Fibroblast of skin of scalp (primary cell): ENCODE measurements at places on chromosomes 7 and 10.

GRCh38 chr10:82396886-82397285 lies 521.9 kb downstream of the NRG3 start:
- DNase-seq = no peak

DNA sequence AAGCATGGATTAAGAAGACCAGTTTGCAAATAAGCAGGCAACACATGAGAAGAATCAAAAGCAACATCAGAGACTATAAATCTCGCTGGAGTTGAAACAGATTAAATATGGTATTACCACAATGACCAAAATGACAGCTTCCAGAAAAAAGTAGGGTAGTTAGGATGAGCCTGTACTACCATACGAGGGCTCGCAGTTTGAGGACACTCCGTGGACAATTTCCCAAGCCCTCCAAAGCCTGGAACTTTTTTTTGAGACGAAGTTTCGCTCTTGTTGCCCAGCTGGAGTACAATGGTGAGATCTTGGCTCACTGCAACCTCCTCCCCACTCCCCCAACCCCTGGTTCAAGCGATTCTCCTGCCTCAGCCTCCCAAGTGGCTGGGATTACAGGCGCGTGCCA lies 1.0 kb downstream of the LRRC17 start:
- DNase-seq = no peak

- peak; percentile 46 for DNase-seq
Observed at GRCh38 chr10:75127471-75127870, 16.0 kb downstream of the SAMD8 start.

DNA sequence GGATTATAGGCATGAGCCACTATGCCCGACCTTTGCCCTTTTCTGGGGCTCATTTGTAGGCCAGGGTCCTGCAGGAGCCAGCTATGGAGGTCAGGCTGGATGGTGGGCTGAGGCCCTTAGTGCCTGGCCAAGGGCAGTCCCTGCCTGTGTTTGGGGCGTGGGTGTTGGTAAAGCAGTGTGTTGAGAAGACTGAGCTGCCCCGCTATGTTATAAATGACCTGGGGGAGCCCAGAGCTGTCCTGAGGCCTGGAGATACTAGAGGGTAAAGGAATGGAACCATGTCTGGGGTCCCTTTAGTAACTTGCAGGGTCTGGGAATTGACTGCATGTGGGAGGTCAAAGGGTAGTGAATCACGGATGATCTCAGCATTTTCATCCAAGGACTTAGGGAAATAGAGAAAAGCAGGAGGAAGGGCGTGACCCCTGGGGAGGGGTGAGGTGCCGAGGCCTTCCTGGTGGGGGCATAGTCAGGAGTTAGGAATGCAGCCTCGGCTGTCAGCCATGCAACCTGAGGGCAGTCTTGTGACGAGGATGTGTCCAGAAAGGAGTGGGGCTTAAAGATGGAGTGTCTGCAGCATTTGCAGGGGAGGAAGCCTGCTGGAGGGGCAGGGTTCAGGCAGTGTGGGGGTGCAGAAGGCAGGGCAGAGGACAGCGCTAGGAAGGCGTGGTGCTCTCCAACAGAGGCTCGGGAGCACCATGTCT lies 31.5 kb downstream of the TMEM248 start:
- DNase-seq = peak; percentile 27
